ENCODE measurements at places on chromosomes 5 and 9.

DNA sequence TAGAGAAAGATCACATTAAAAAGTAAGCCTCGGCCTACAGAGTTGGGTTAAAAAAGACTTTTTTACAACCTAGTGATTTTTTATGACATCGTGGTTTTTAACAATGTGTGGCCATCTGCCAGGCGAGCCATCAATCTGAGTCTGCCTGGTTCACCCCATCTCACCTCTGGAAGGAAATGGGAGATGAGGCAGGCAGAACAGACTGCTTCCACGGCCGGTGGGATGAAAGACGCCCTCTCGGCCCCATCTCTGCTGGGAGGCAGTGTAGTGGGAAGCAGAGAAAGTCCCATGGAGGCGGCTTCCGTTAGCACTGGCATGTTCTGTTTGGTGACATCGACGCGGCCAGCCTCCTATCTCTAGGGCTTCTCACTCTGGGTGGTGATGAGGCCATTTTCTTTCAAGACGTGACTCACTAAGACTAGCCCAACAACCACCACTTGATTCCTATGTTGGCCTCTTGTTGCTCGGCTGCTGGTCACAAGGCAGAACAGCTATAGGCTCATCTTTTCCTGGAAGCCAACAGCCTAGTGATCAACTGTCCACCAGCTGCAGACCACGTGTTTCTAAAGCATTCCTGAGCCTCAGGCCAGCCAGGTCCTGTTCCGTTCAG lies 132.4 kb upstream of the OTULINL start:
- DNase-seq = no peak

- no peak for DNase-seq
Observed at GRCh38 chr5:13108265-13108664, 836.2 kb downstream of the DNAH5 start.

DNA sequence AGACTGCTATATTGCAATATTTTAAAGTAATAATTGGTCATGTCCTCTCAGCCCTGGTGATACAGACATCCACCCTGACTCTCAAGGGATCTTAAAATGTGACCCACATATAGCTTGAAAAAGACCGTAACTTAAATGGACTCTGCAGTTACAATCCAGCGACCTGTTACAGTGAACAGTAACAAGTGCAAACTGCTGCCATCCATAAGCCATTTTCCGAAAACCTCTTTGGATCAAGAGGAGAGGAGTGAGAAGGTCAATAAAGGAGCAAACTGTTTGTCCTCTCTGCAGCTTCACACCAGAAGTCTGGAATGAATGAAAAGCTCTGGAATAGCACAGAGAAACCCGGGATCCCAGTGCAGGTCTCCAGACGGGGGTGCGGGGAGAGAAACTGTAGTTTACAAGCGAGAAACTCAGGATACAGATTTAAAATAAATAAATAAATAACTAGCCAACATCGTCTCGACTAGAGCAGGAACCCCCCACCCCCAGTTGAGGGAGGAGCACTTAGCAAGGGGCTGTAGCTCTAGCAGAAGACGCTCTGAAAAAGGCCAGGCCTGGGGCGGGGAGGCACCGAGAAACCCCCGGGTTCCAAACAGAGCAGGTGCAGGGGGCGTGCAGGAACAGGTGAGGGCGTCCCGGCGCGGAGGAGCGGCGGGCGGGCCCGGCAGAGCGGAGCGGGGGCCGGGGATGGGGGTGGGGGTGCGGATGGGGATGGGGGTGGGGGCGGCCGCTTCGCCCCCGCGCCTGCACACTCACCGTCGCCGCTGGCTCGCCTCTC lies 572 bp downstream of the ZDHHC21 start:
- no peak for DNase-seq

- DNase-seq = no peak
Observed at GRCh38 chr5:107455111-107455544, 215.6 kb downstream of the EFNA5 start.

DNA sequence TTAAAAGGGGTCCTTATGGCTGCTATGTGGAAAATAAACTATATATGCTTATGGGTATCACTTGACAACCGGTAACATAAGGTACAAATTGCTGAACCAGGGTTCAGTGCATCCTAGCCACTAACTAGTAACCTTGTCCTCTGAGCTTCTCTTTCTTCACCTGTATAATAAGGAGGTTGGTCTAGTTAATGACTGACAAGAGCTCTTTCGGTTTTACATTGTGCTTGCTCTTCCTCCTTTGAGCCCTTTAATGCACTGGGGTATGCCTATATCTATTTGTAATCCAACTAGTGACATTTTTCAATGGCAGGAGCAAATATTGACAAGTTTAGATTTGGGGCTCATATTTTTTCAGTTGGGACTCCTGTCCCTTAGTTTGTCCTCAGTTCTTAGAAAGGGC lies 66.1 kb downstream of the NPR3 start:
- DNase-seq = no peak

- DNase-seq = no peak
Observed at GRCh38 chr5:55104946-55105701, 2.7 kb downstream of the GZMA start.

DNA sequence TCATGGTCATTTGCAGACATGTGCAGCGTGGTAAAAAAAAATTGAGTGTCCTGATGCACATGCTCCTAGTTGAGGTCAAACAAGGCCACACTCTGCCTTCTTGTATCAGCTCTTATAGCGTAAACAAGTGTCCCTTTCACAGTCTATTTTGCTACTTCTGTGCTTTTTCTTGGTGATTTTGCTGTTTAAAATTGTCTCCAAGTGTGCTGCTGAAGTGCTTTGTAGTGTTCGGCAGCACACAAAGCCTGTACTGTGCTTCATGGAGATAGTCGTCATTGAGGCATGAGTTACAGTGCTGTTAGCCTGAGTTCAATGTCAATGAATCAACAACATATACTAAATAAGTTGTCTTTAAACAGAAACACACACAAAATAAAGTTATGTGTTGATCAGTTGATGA lies 690.4 kb upstream of the MEF2C start:
- DNase-seq = no peak

DNA sequence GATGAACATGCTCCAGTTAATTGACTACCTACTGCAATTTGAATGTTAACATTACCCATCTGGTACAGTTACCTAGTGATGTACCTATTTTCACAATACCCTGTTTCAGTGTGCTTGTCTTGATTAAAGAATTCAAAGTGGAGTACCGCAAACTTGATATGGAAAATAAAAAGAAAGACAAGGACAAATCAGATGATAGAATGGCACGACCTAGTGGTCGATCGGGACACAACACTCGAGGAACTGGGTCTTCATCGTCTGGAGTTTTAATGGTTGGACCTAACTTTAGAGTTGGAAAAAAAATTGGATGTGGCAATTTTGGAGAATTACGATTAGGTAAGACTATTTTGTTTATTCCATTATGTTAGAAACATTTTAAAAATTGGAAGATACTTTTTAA lies 33.5 kb downstream of the CSNK1G3 start:
- no peak for DNase-seq

DNA sequence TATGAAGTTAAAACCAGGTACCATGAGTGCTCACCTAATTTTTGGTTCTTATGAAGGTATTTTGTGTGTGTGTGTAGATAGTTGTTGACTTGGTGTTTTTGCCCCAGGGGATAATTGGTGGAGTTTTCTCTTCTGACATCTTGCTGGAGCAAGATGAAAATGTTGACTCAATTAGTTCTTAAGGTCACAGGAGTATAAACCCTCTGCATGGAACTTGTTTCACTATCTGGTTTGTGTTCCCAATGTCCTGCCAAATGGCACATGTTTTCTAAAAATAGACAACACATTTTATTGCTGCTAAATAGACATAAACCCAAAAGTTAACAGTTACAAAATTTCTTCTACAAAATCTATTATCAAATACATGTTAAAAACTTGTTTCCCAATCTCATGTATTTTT lies 180.9 kb downstream of the FAM170A start:
- DNase-seq = no peak

DNA sequence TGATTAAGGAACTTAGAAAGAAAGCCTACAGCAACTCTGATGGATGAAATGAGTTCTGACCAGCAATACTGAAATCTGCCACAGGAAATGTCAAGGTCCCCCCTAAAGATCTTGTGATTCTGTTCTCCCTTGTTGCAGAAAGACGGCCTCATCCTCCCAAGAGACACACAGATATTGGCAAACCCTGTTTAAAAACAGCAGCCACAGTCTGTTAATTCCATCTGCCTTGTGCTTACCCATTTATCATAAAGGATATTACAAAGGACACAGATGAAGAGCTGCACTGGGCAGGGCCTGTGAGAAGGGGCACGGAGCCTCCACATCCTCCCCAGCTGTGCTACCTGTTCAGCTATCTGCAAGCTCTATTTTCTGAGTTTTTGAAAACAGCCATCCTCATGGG lies 15.2 kb downstream of the RAPGEF1 start:
- DNase-seq = no peak

DNA sequence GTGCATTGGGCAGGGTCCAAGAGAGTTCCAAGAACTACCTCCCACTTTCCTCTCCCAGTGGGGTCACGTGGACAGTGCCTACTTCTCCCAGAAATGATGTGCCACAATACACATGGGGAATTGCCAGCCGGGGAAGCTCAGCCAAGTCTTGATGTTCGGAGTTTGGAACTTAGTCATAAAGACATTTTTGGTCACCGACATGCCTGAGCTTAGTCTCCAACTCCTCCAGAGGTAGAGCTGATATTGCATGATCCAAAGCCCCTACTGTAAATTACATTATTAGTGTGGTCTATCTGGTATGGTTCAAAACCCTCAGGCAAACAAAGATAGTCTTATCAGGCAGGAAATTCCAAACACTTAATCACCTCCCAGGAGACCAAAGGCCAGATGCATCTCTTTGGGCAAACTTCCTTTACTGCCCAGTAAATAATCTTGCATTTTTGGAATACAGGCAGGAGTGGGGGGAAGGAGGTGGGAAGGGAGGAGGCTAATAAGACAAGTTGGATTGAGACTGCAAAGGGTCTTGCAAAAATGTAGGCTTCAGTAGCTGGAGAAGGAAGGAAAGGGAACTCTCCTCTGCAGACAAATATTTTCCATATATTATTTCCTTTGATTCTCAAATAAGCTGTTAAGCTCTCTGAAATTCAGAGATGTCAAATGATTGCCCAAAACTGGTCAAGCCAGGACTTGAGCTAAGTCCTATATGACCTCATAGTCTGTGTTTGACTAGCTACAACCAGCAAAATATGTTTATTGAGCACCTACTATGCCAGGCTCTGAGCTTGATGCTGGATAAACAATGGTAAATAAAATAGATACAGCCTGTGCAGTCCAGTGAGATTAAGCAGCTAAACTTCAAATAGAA lies 99.4 kb downstream of the DRD1 start:
- DNase-seq = no peak

DNA sequence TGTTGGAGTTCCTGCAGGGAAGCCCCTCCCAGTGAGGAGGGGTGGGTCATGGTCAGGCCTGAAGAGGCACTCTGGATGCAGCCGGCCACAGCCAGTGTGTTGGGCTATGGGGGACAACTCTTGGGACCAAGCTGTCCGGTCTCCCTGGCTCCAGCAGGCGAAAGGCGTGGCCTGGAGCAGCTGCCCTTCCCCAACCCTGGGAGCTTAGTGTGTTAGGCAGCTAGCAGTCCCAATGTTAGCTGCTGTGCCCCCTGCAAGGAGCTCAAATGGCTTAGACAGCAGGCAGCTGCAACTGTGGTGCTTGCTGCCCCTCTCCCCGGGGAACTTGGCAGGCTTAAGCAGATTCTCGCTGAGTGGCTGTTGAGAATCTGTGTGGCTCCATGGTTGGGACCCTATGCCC lies 67.5 kb upstream of the ACTBL2 start:
- no peak for DNase-seq

GRCh38 chr5:149594206-149594895 lies 13.1 kb downstream of the ARHGEF37 start:
- no peak for DNase-seq

- DNase-seq = no peak
Observed at GRCh38 chr5:4095918-4096630, 500.4 kb downstream of the IRX1 start.

DNA sequence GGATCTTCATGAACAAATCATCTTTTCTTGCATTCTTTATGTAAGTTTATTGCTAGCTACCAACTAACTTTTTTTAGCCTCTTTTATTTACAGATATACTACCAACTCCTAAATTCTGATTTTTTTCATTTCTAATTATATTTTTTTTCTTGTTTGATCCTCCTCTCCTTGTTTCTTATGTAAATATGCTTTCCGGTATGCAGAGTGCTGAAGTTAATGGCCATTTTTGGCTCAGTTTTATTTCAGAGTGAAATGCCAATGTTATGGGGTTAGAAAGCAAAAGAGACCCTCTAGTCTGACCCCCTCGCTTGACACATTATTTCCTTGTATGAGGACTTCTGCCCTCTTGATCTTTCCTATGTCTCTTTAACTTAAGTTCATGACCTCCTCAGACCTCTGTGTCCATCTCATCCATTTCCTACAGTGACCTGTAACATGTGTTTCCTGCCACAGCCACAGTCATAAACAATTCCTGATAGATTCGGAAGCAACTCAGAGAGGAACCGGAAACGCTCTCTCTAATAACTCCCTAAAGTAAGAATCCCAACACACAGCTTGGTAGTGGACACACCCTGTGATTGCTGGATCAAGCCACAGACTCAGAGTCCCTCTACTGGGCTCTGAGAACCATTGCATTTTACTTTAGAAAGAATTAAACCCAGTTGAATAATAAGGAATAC lies 42.9 kb upstream of the AFAP1L1 start:
- no peak for DNase-seq

DNA sequence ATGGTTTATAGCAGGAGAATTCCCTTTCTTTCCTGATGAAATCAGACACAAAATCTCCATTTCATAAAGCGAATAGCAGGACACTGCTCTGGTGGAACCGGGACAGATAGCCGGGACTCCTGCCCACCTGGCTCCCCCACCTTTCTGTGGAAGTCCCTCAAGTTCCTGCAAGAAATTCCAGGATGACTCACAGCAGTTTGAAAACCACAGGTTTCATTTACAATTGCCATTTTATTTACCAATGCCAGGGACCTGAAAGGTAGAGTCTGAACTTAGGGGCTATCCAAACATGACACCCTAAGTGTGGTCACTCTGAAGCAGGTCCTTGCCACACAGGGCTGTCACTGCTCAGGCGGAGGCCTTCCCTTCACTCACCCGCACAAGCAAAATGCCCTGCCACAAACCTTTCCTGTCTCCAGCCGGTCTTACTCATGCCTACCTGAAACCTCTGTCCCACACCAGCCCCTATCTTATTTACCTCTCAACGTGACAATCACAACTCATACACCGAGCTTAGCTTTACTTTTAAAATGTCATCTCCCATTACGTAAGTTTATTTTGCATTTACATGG lies 63.3 kb upstream of the TAF1L start:
- no peak for DNase-seq

- DNase-seq = no peak
Observed at GRCh38 chr9:33248606-33249005, 8.6 kb downstream of the SPINK4 start.

DNA sequence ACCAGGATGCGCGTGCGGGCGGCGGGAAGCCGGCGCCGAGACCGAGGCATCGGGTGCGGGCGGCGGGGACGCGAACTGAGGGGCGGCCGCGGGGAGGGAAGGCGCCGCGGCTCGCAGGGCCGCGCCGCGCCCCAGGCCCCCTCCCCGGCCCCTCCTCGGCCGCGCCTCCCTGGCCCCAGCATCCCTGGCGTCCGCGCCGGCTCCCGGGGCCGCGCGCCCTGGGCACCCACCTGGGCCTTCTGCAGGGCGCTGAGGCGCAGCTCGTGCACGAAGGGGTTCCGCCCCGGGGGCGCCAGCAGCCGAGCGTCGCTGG lies 324 bp downstream of the LPCAT1 start:
- no peak for DNase-seq

GRCh38 chr9:90737742-90738141 lies 63.9 kb upstream of the SYK start:
- DNase-seq = no peak

GRCh38 chr9:134049236-134049635 lies 18.6 kb downstream of the BRD3 start:
- DNase-seq = no peak

Data from GM12892 (cell line).